ENCODE measurements at places on chromosomes 16 and 17. TPM values are rescaled to one million over a fixed set of nuclear protein-coding genes. Genes with fewer than 3 reads are reported as not detected.

DNA sequence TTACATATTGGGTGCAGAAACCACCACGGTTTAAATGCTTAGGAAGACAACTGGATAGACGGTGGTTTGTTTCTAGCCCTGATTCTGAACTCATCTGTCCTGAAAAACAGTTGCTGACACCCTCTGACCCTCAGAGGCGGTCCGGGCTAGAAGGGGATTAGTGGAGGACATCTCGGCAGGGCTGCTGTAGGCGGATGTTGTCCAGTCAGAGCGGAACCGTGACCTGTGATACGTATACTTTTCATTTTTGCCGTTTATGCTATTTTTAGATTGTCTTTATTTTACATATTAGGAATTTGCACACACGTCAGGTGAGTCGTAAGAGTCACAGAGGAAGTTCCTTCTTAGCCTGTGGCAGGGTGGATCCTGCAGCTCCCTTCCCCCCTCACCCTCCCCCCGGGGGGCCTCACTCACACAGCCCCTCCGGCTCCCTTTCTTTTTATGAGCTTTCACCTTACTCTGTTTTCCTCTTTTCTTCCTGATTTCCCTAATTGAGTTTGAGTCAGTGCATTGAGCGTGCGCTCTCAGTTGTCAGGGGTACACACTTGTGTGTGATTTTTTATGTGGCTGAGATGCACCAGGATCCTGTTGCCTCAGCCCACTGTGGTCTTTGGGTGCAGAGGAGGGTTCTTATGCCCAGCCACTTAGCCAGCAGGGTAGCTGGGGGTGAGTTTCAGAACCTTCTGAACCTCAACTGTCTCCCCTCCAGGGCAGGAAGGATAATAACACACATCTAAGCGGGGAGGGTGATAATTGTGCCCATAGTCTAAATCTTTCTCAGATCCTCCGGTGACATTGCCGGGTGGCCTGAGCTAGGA is 211.1 kb upstream of the CHMP6 start:
- no peak for DNase-seq

DNA sequence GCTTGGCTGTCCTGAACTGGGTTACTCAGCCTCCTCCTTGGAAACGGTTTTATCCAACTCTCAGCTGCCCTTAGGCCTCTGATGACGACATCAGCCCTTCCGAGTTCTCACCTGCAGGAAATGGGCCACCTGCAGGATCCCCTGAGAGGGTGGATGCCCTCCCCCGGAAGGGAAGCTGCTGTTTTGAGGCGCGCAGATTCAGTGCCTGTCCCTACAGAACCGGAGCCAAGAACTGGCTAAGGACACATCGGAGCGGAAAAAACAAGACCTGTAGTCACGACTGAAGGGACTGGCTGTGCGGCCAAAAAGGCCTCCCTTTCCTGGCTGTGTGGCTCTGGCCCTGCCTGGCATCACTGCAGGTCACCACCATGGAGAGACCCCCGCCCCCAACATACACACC is 11.7 kb upstream of the C16orf95 start:
- no peak for DNase-seq

GRCh38 chr17:50459756-50460155 is 8.9 kb downstream of the CHAD start:
- DNase-seq, result no peak

- DNase-seq, result no peak
These were observed 7.9 kb downstream of the QPRT start for GRCh38 chr16:29686740-29687332.

- no peak for DNase-seq
These were observed 656 bp upstream of the FUS start for GRCh38 chr16:31179219-31179746.

GRCh38 chr16:75198135-75198600 is 8.8 kb downstream of the CTRB2 start:
- DNase-seq, result no peak

DNA sequence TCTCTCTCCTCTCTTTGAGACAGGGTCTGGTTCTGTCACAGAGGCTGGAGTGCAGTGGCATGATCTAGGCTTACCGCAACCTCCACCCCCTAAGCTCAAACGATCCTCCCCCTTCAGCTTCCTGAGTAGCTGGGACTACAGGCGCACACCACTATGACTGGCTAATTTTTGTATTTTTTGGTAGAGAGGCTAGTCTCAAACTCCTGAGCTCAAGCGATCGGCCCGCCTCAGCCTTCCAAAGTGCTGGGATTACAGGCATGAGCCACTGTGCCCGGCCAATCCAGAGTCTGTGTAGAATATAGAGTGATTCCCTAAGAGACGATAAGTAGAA is 65.8 kb upstream of the RPH3AL start:
- DNase-seq, result no peak

DNA sequence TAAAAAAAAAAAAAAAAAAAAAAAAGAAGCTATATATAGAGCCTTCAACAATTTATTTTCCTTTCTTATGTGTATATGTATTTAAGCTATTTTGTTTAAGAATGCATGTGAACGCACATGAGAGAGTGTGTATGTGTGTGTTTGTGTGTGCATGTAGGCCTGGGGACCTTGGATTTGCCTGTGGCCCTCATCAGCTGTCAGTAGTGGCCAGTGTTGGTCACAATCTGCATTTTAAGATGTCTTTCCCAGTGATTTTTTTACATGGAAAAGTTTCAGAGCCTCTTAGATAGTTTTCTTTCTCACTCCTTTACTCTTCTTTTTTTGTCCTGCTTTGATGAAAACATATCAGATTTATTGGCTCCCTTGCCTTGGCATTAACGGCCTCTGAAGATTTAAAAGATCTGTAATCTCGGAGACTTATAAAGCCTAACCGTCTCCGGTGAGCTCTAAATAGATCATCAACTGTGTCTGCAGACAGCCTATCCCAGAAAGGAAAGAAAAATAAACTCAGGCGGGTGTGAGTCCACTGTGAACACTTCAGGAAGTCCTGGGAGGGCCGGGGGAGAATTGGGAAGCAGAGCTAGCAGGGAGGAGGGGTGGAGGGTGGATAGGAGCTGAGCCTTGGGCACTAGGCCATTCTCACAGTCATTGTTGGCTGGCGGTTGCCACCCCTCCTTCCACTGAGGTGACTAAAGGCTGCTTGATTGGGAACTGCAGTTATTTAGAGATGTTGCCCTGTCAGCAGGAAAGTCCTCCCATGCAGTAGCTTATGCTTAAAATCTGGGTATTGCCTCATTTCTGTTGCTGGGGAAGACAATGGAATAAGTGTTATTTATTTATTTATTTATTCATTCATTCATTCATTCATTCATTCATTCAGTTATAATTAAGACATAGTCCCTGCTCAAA is 86.8 kb downstream of the WWP2 start:
- peak; percentile 90 for DNase-seq

- DNase-seq, result no peak
These were observed 178.9 kb downstream of the MYO1D start for GRCh38 chr17:32697728-32698625.

- no peak for DNase-seq
These were observed 696.8 kb upstream of the SOX9 start for GRCh38 chr17:71423871-71424546.

DNA sequence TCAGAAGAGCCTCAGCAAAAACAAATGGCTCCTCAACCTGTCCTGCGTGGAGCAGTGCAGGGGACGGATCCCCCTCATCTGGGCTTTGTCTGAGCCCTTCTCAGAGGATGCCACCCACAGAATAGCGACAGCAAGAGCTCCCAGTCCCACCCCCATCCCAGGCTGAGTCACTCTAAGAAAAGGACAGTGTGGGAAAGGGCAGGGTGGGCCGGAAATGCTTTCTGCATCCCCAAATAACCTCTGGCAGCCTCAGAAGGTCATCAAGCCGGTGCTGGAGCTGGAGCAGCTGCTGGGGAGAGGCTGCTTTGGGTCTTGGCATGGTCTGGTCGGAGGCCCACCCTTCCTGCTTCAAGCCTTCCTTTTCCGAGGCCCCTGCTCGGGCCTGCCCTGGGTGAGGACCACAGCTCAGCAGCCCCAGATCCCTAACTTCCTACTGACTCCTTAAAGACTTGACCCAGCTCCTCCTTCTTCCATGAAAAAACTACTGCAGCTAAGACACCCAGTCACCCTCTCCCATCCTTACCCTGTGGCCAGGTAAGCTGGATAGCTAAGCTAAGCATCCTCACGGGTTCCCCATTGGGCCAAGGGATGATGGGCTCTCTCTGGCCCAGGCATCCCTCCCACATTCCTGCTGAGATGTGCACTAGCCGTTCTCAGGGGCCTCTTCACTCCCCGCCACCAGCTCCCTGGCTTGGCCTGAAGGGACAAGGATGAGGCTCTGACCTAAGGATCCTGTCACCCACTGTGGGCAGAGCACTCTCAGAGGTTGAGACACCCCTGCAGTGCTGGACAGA is 8.7 kb downstream of the SLC12A4 start:
- peak; percentile 65 for DNase-seq

The FNDC8 gene
- not detected for polyA plus RNA-seq
